Inflammatory macrophage treated with lipopolysaccharide for 4 hours (primary cell): ENCODE measurements at places on chromosomes 11 and 22.

DNA sequence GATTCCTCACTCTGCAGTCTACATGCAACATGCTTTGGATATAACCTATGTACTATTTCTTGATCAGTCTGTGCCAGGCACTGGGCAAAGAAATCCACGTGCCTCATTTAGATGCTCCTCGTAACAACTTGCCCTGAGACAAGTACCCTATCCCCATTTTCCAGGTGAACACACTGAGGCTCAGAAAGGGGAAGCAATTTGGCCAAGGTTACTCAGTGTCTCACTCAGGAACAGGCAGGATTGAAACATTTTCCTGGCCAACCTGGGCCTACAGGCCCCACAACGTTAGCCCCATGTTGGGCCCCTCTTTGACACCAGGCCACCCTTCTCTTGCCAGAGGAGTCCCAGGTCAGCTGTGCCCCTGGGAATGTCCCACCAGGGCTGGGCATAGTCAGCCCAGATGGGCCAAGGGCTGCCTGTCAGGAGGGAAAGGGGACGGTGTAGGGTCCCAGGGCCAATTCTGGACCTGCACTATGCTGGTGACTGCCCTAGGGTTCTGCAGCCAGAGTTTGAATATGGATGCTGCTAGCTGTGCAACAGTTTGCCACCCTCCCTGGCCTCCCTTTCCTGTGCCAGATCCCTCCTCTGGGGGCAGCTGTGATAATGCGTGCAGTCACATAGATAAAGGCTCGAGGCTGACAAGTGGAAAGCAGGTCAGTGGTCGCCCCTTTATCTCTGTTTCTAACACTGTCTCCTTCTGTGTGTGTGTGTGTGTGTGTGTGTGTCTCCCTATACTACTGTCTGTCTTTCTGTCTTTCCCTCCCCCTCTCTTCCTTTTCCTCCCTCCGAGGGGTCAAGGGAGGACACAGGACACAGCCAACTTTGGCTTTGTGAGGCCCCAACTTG lies 10.4 kb upstream of the EMID1 start:
- DNase-seq, result no peak

DNA sequence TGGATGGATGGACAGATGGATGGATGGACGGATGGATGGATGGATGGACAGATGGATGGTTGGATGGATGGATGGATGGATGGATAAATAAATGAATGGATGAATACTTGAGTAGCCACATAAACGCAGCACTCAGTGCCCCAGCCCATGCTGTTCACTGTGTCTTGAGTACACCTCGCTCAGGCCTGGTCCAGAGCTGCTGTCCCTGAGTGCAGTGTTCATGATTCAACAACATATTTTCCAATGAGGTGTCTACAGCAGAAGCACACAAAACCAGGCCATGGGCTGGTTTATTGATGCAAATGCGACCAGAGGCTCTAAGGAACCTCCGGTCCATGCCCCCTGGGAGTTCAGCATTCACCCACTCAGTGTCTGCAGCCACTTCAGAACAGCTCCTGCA lies 584.3 kb downstream of the BRD1 start:
- no peak for DNase-seq

DNA sequence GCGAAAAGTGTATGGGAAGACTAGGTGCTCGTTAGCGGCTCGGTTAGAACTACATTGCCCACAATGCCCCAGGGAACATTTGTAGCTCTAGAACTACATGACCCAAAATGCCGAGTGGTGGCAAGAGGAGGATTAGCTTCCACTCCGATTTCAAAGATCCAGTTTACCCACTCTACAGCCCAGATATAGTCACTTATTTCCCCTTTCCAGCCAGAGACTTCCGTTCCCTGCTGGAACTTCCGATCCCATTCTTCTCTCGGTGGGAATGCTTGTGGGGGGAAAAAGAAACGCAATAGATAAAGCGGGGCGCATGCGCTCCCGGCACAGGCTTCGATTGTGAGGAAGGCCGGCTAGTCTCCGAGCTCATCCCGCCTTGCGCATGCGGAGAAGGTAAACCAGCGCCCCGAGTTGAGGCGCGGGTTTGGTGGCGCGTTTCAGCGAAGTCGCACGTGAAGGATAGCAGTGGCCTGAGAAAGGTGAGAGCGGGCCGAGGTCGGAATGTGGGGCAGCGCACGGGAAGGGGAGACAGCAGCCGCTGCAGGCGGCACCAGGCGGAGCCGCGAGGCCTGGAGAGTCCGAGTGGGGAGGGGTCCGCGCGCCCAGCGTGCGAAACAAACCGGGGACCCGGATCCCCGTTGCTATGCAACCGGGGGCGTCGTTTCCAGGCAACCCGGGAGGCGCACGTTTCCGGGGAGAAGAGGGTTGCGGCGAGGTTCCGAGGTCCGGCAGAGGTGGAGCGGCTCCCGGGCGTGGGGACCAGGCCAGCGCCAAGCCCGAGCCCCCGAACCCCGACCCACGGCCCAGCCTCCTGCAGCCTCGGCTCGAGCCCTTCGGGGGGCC lies at the start of gene TMEM109:
TMEM109 (plus strand) TSS at position 366 of the 840 bp plus-strand sequence. CDS start 5,536 bp downstream, outside the sequence.
- peak; percentile 83 for DNase-seq

GRCh38 chr22:21446128-21446826 lies 20.9 kb upstream of the TMEM191C start:
- DNase-seq, result no peak

GRCh38 chr22:38220653-38221386 lies 19.0 kb downstream of the MAFF start:
- DNase-seq, result no peak

- DNase-seq, result no peak
These were observed 694.7 kb downstream of the NTM start for GRCh38 chr11:132064987-132065620.

- no peak for DNase-seq
These were observed 73.3 kb downstream of the MYO7A start for GRCh38 chr11:77201370-77201769.

DNA sequence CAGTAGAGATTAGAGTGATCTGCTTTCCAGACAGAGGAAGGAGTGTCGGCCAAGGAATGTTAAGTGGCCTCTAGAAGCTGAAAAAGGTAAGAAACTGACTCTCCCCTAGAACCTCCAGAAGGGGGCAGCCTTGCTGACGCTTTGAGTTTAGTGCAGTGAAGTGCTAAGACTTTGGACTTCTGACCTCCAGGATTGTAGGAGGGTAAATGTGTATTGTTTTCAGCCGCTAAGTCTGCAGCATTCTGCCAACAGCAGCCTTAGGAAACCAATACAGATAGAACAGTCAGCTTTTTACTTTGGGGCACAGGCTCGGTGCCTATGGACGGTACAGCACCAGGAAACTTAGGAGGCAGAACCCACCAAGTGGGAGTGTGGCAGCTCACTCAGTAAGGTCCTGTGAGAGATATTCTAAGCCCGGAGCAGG lies 3.6 kb upstream of the TBC1D22A start:
- DNase-seq, result peak; percentile 72

- no peak for DNase-seq
These were observed 234 bp downstream of the SESN3 start for GRCh38 chr11:95230810-95231126.
